ENCODE measurements at places on chromosomes 13 and 19.

GRCh38 chr13:50467156-50468110, 376.1 kb downstream of the DLEU7 start:
- DNase-seq, result no peak

- no peak for DNase-seq
Observed at GRCh38 chr13:19961489-19961888, 3.0 kb downstream of the ZMYM2 start.

DNA sequence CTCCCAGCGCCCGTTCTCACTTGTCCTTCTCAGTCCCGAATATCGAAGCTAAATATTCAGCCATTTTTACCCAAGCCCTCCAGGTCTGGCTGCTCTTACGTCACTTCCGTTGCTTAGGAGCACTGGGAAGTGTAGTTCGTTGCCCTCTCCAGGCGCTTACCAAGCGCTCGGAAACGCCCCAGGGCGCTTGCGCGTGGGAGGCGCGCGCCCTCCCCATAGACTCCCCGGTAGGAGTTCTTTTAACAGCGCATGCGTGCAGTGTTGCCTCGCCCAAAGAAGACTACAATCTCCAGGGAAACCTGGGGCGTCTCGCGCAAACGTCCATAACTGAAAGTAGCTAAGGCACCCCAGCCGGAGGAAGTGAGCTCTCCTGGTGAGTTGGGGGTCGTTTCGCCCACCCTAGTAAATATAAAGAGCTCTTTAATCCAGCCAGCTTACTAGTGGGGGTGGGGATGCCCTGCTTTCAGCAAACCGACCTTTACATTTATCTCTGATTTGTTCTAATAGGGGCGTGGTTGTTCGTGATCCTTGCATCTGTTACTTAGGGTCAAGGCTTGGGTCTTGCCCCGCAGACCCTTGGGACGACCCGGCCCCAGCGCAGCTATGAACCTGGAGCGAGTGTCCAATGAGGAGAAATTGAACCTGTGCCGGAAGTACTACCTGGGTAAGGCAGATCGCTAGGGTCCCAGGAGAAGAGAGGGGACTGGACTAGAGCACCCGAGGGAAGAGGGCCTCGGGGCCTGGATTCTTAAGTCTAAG, at the start of the genes PSENEN and U2AF1L4:
Gene PSENEN, plus strand, starts transcription at position 324 of the 759 bp plus-strand sequence. Its CDS starts 280 bp downstream, at position 604.
Gene U2AF1L4, minus strand, starts transcription at position 91 of the 759 bp plus-strand sequence. Its CDS starts 27 bp downstream, at position 64.
- peak; percentile 100 for DNase-seq

GRCh38 chr19:18541258-18541991, 1.9 kb downstream of the FKBP8 start:
- DNase-seq, result no peak

GRCh38 chr19:31529121-31529520, 179.9 kb upstream of the TSHZ3 start:
- no peak for DNase-seq

- peak; percentile 46 for DNase-seq
Observed at GRCh38 chr19:55160128-55160985, 2.8 kb upstream of the TNNI3 start.

DNA sequence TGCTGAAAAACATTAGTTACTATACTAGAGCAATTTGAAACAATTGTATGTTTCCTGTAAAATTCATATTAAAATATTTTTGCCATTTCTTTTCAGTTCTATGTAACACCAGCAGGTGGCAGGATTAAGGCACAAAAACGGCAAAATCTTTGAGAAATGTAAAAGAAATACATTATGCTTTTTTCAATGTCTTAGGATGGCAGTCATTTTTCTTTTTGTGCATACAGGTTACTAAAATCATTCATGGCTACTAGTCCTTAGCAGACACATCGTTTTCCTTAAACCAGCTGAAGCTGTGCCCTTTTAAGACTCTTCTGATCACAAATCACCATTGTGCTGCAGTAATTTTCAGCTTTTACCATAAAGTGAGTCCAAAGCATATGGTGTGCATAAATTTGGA, 800.7 kb upstream of the SLITRK5 start:
- DNase-seq, result peak; percentile 17

DNA sequence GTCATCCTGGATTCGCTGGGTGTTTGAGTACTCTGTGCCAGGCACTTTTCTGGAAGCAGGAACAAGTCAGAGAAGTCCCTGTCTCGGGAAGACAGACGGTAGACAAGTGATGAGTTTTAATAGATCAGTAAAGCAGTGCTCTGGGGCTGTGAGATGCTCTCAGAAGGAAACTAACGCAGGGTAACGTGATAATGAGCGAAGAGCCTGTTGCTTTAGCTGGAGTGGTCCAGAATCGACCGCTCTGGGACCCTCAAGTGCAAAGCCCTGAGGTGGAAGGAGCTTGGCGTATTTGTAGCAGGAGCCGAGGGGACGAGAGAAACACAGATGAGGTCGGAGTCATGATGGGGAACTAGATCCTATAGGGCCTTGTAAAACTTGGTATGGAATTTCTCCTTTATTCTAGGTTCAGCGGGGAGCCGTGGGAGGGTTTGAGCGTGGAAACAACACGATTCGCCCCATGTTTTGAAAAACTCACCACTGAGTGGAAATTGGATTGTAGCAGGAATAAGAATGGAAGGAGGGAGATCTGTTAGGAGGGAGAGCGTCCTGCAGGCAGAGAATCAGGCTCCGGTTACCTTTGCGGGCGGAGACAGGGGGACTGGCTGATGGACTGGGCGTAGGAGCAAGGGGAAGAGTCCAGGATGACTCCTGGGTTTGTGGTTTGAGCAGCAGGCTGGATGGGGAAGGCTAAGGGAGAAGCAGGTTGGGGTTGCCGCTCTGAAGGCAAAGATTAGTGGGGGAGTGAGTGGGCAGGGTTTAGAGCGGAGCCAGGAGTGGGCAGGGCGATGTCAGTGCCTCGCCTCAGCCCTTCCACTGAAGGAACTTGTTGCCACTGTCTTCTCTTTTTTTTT, 763 bp downstream of the POLD1 start:
- DNase-seq, result no peak

DNA sequence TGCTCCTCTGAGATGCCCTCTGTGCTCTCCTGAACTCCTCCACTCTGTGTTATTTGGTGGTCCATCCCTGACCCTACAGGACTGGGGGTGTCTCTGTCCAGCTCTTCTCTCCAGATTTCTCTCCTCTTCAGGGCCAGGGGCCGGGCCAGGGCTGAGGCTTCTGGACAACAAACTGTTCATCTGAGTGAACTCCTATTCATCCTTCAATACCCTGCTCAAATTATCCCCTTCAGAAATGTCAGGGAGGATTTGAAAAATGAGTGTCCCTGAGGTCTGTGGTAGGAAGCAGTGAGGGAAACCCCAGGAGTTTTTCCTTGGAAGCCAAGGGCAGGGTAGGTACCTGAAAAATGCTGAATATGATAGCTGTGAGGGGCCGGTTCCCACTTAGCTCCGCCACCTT, 7.6 kb downstream of the PDE4C start:
- DNase-seq, result no peak

- DNase-seq, result no peak
Observed at GRCh38 chr19:34961775-34962686, 2.0 kb downstream of the ZNF792 start.

- DNase-seq, result no peak
Observed at GRCh38 chr13:102914339-102914930, 68.6 kb downstream of the ERCC5 start.

- DNase-seq, result peak; percentile 54
Observed at GRCh38 chr19:19366434-19367396, 38.8 kb upstream of the GATAD2A start.

- no peak for DNase-seq
Observed at GRCh38 chr19:13101590-13102415, 855 bp downstream of the LYL1 start.

DNA sequence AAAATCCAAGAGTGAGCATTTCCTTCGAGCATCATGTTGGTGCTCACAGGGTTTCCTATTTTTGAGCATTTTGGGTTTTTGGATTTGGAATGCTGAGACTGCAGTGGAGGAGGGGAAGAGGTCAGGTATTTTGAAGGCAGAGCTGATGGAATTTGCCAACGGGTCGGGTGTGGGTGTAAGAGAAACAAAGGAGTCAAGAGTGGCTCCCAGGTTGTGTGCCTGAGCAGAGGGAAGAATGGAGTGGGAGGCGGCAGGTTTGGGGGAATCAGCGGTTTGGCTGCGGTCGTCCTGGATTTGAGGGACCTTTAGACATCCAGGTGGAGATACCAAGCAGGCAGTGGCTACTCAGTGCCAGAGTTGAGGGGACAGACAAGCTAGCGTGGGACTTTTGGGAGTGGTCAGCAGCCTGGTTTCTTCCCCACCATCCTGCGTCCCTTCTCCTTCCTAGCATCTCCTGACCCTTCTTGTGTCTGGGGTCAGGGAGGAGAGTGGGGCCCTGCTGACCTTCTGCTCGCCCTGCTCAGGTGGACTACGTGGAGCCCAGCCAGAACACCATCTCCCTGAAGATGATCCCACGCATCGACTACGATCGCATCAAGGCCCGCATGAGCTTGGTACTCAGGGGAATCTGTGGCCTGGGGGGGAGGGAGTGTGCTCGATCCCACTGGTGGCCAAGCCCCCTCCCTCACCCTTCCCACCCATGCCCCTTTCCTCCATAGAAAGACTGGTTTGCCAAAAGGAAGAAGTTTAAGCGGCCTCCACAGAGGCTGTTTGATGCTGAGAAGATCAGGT, 14.5 kb upstream of the TIMM50 start:
- no peak for DNase-seq

- no peak for DNase-seq
Observed at GRCh38 chr13:20221772-20222171, 10.3 kb downstream of the GJB6 start.

GRCh38 chr13:33316890-33317289, 31.3 kb upstream of the STARD13 start:
- no peak for DNase-seq

DNA sequence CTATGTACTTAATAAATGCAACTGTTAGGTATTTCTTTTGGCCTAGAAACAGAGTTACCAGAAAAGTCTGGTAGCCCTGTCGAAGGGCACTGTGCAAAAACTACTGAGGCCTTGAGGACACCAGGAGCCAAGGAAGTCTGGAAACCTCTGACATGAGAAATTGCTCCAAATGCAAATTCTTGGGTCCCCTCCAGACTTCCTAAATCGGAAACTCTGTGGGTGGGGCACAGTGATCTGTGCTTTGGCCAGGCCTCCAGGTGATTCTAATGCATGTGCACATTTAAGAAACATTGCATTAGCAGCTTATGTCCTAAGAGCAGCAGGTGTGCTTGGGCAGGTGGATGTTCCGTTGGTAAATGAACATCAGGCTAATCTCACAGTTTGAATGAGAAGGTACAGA, 50.0 kb downstream of the STARD13 start:
- DNase-seq, result no peak
